GM20000 (cell line): ENCODE measurements at places on chromosomes 2 and 18.

DNA sequence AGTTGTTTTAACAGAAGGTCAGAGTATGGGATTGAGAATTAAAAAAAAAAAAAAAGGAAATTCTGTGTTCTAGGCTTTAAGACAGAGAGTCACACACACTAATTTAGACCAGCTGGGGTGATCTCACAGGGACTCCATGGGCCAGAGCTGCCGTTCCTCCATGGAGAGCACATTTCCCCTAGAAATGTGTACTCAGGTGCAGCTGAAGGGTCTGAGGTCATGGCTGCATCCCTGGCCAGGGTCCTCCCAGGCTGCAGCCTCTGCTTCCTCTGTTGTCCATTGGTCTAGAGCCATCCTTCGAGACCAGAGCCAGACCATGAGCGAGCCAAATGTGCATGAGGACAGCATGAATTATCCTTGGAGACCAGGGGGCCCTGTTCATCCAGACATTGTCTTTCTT is 190.1 kb upstream of the TNP1 start:
- no peak for DNase-seq

GRCh38 chr18:78986018-78986481 is 6.4 kb downstream of the SALL3 start:
- no peak for DNase-seq

DNA sequence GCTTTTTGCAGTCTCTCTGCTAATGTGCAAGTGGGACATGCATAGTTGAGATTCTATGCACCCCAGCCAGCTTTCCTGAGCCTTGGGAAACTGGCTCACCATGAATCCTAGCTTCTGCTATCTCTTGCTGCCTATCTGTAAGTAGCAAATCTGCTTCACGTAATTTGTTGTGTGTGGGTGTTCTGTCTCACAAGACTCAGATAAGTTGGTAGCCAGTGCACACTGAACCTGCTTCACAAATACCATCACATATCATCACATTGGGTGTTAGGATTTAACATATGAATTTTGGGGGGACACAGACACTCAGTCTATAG is 13.9 kb upstream of the VRK2 start:
- no peak for DNase-seq

- no peak for DNase-seq
Measured at GRCh38 chr2:234300932-234301823, 195.7 kb downstream of the ARL4C start.

DNA sequence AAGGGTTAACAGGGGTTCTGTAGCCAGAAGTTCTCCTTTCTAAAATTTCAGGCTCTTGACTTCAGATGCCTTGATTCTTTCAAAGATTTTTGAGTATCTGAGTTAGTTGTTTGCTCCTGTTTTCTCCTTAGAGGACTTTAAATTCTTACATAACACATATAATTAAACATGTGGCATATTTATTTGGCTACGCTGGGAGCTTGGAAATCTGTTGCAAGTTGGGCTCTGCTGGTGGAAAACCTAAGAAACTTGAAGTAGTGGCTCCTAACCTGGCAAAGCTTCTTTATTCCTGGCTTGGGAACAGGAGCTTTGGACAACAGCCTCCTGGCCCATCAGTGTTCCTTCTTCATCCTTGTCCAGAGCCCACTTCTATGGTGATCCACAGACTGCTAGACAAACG is 72.6 kb downstream of the VIT start:
- DNase-seq = no peak

DNA sequence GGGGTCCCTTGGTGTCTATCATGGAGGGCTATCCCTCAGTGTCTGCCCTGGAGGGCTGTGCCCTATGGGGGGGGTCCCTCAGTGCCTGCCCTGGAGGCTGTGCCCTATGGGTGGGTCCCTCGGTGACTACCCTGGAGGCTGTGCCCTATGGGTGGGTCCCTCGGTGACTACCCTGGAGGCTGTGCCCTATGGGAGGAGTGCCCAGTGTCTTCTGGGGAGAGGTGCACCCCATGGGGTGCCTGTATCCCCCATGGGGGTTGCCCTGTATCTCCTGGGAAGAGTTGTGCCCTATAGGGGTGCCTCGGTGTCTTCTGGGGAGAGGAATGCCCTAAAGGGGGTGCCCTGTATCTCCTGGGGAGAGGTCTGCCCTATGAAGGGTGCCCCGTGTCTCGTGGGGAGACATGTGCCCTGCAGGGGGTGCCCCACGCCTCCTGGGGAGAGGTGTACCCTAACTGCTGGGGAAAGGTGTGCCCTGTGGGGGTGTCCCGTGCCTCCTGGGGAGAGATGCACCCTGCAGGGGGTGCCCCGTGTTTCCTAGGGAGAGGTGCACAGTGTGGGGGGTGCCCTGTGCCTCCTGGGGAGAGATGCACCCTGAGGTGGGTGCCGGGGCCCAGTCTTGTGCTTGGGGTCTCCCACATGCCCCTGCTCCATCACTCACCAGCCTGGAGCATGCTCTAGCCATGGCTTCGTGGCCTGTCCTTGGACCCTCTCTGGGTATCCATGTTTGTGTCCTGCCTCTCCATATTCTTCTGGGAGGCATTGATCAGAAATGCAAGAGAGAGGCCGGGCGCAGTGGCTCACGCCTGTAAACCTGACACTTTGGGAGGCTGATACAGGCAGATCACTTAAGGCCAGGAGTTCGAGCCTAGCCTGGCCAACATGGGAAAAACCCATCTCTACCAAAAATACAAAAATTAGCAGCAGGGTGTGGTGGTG is 215.6 kb downstream of the HDAC4 start:
- DNase-seq = no peak

DNA sequence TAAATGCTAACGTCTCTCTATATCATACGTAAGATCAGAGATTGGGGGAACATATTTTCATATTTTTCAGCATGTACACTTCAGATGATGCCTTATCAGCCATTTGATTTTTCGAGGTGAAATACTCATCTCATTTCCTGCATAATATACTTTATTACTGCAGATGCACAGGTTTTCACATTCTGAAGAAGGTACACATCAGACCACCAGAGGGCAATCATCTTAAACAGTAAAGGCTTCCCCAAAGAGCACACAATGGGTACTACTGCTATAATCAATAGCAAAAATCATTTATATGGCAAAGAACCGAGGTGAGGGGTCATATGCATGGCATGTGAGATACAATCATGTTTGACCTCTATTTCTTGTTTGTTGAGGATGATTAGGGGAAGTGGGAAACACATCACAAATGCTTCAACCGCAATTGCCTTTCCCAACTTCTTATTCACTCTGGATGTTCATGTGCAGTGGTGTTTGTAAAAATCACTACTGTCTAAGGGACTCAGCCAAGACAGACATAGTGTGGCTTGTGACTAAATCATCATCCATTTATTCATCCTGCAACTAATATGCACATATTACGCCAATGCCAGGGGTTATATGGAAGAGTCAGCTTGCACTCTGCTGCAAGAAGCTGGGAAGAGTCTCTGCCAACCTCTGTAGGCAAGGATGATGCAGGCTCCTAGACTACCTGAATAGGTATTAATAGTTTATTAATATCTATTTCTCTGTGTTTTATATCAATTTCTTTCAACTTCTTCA is 118.7 kb downstream of the EPB41L3 start:
- DNase-seq = no peak

GRCh38 chr18:37403100-37403781 is 162.4 kb downstream of the CELF4 start:
- no peak for DNase-seq

- no peak for DNase-seq
Measured at GRCh38 chr2:190235101-190235500, 84.5 kb downstream of the HIBCH start.

- no peak for DNase-seq
Measured at GRCh38 chr2:127707890-127708648, 6.8 kb downstream of the SFT2D3 start.

- DNase-seq = no peak
Measured at GRCh38 chr2:135821190-135821589, 15.8 kb downstream of the LCT start.

GRCh38 chr18:31197676-31198075 is 35.0 kb upstream of the DSC1 start:
- DNase-seq = no peak

DNA sequence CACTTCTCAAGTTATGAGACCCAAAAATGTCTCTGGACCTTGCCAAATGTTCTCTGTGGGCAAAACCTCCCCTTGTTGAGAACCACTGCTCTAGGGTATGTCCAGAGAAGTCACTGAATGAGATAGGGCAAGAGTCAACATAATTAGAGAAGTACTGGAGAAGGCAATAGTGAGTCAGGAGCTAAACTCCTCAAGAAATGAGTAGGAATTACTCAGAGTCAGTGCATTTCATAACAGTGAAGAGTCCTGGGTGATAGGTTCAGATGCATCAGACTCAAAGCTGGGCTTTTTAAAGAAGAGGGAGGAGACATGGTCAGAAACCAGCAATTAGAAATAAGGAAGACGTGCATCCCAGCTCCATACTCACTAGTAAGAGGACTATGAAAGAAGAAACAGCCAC is 38.6 kb upstream of the IHH start:
- no peak for DNase-seq

- DNase-seq = no peak
Measured at GRCh38 chr18:49206717-49207116, 253.7 kb downstream of the DYM start.

DNA sequence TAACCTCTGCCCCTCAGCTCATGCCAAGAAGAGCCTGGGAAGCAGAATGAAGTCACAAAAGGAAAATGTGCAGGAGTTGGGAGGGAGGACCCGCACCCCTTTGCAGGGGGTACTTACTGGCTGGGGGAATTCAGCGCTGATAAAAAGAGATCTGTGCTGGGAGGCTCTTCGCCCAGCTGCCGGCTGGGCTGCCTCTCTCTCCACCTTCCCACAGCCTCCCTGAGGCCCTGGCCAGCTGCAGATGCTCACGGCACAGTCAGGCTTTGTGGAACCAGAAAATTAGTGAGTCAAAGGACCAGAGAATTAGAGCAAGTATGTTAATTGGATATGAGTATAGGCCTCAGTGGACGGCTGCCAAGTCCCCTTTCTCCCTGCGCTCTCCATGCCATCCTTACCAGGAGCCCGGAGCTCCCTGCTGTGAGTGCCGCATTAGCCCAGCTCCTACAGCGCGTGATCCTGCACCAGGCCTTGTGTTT is 181.7 kb upstream of the SH3BP4 start:
- DNase-seq = no peak

DNA sequence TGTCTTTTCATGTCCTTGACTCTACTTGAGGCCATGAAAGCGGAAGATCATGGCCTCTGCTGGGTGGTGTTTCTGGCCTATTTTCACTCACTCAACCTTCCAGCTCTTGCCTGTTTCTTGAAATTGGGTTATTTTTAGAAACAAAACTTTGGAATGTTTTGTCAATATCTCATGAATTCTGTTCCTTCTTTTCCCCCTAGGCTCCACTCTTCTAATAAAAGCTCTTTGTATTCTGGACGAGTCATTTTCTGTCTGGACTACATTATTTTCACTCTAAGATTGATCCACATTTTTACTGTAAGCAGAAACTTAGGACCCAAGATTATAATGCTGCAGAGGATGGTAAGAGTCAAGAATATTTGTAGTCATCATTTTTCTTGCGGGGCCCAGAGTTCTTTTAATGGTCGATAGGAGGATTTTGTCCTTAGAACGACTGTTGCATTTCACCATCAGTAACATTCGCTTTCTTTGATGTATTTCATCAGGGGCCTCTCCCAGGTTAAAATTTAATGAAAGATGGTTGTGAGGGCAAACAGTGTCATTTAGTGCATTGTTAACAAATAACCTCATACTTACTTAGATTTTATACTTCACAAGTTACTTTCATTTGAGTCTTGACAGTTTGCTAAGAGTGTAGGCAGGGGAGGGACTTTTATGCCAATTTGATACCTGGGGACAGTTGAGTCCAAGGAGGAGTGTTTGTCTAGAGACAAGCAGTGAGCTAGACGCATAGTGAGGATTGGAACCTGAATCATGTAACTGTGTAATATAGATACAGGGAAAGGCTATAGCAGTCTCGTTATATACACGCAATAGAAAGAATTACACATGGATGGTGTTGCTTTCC is 64.6 kb downstream of the TRPM8 start:
- no peak for DNase-seq
